ENCODE measurements at places on chromosomes 13 and 19. TPM values are rescaled to one million over a fixed set of nuclear protein-coding genes. Genes with fewer than 3 reads are reported as not detected.

- no peak for DNase-seq
These were observed 689 bp downstream of the ING1 start for GRCh38 chr13:110713981-110714796.

CRYL1 gene
- total RNA-seq, result 42.6 TPM

VAV1 gene
- total RNA-seq, result 4.6 TPM

DNA sequence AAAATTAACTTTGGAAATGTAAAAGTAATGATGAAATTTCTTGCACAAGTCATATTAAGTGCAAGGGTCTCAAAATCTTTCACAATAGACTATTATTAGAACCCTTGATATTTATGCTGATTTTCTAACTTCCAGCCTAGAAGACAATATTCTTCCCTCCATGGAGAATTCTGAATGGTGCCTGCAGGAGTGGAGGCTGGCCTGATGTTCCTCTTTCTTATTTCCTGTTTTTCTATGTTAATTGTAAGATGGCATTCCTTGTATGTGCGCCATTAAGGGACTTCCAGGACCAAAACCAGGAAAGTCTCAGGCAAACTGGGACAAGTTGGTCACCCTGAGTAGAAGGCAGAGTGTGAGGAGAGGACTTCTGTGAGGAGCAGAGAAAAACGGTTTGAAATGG, 294.9 kb downstream of the DLEU7 start:
- no peak for DNase-seq

ZNF577 gene
- 8.4 TPM for total RNA-seq

- DNase-seq, result no peak
These were observed 263.0 kb downstream of the KLF12 start for GRCh38 chr13:73870970-73871935.

- no peak for DNase-seq
These were observed 1373.9 kb downstream of the OLFM4 start for GRCh38 chr13:54402495-54402894.

DNA sequence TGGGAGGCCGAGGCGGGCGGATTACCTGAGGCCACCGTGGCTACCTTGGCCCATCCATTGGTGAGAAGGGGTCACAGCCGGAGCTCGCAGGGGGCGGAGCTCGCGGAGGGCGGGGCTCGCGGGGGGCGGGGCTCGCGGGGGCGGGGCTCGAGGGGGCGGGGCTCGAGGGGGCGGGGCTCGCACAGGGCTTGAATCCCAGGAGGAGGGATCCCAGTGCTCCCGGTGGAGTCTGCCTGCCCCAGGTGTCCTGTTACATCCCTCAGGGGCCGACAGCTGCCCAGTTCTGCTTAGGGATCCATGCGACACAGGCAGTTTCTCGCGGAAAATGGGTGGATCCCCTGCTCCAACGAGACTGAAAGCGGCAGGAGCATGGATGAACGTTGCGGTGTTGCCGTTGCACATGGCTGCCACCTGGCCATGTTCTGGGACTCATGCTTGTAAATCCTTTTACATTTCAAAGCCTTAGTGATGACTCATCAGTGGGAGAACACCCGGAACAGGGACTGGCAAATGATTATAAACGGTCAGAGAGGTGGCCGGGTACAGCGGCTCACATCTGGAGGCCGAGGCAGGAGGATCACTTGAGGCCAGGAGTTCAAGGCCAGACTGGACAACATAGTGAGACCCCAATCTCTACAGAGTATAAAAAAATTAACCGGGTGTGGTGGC, 25.1 kb downstream of the TMPRSS9 start:
- DNase-seq, result no peak

KCTD15 gene
- 91.3 TPM for total RNA-seq

KLF16 gene
- total RNA-seq, result 10.8 TPM

DNA sequence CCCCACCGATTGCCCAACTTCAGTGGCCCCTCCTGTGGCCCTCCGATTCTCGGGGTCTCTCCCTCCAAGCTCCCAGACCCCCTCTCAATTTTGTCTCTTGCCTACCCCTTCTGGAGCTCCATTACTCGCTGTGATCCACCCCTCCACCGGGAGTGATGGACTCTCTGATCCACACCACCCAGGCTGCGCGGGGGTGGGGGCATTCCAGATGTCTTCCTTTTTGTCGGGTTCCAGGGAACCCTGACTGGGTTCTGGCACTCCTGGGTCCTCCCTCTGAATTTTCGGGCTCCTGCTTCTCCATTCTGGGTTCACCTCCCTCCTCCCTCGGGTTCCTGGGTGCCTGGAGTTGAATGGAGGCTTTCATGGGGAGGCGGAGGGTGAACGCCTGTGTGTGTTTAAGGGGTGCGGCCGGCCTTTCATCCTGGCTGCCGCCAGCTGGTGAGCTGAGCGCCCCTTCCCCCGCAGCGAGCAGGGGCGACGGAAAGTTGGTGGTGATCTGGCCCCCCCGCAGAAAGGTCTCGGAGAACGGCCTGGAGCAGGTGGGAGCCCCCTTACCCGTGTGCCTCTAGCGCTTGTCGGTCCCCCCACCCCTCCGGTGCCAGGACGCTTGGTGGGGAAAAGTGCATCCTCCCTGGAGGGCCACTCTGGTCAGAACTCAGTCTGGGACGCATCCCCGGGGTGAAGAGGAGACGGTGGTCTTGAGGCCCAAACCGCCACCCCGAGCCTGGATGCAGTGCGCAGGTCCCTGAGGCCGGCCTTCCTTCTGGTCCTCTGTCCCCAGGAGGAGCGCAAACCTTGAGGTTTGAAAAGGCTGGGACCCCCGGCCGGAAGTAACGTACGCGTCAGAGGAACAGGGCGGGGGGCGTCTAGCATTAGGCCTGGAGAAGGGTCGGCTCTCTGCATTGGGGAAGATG, 1.6 kb downstream of the MISP3 start:
- no peak for DNase-seq

- no peak for DNase-seq
These were observed 61.5 kb upstream of the UBL3 start for GRCh38 chr13:29911781-29912418.

NRTN gene
- 28.7 TPM for total RNA-seq

ZNF829 gene
- 3.9 TPM for total RNA-seq

S1PR4 gene
- 2.6 TPM for total RNA-seq

TBC1D4 gene
- total RNA-seq, result 21.7 TPM

- no peak for DNase-seq
These were observed 20.3 kb downstream of the FBN3 start for GRCh38 chr19:8129061-8129618.

- DNase-seq, result no peak
These were observed 61.8 kb downstream of the MYO9B start for GRCh38 chr19:17137417-17137816.

GRCh38 chr13:90171649-90172048, 1175.8 kb upstream of the MIR17HG start:
- no peak for DNase-seq

- no peak for DNase-seq
These were observed 70.1 kb downstream of the ITGBL1 start for GRCh38 chr13:101522607-101523006.

DNA sequence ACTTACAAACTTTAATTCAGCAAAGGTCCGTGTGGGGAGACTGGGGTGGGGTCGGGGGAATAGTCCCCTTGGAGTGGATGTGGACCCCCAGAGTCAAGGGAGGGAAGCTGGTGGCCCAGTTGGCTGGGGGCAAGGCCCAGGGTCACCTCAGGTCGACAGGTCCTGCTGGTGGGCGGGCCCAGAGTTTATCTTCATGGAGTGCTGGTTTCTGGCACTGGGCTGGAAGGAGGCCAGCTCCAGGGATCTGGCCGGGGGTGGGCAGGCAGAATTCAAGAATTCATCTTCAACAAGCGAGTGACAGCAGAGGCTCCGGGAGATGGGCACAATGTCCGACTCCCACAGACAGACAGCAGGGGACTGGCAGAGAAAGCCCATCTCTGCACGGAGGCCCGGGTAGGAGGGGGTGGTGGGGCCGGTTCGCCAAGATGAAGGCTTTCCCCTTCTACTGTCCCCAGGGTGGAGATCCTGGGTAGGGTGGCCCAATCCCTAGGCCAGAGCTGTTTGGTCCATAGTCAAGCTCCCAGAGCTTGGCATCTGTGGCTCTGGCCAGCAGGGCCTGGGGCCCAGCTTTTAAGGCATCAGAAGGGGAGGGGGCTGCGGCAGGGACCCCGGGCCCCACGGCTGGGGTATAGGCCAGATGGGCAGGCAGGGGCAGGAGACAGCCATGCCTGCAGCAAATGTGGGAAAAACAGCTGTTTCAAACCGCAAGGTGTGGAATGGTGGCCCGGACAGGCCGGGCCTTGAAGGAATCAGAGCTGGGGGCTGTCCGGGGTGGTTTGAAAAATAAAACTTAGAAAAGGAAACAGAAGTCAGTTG, 622 bp upstream of the FDX2 start:
- no peak for DNase-seq

DNA sequence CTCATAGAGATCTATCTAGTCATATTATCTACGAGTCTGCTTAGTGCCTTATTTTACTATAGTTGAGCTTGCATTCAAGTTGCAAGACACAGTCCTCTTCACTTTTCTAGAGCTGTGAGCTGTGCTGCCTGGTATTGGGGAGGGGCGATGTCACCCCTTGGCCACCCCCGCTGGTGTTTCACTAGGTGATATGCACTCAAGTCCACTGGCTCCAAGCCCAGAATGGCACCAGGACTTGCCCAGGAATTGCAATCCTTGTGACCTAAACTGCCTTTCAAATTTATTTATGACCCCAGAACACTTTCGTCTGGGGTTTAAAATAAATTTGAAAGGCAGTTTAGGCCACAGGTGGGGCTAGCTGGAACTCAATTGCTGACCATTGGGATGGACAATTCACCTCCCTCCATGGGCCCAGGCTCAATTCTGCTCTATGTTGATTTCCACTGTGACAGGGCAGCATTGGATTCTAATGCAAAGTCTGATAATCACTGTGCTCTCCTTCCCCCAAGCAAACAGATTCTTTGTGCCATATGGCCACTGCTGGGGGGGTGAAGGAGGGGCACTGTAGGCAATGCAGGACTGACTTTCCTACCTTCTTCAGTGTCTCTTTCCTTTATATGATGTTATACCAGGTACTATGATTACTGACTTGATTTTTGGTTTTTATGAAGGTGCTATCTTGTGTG, 1244.2 kb upstream of the MIR17HG start:
- DNase-seq, result no peak
